ENCODE measurements at places on chromosomes 12 and 14.

- DNase-seq = no peak
These were observed 17.6 kb downstream of the NINJ2 start for GRCh38 chr12:645563-646071.

DNA sequence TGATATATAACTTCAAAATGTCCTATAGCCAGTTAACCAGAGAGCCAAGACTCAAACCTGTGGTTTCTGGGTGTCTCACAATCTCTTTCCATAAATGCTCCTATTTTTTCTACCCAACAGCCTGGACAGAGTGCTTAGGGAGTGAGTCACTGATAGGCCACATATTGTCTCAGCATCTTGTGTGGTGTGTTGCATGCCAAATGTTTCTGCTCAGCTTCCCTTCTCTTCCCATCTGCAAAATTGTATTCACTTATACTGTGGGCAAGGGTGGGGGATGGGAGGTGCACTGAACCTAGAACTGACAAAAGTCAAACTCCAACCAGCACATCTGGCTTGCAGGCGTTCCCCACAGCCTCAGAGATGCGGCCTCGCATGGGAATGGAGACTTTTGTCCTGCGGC, 123.3 kb downstream of the KCNA5 start:
- DNase-seq = no peak

DNA sequence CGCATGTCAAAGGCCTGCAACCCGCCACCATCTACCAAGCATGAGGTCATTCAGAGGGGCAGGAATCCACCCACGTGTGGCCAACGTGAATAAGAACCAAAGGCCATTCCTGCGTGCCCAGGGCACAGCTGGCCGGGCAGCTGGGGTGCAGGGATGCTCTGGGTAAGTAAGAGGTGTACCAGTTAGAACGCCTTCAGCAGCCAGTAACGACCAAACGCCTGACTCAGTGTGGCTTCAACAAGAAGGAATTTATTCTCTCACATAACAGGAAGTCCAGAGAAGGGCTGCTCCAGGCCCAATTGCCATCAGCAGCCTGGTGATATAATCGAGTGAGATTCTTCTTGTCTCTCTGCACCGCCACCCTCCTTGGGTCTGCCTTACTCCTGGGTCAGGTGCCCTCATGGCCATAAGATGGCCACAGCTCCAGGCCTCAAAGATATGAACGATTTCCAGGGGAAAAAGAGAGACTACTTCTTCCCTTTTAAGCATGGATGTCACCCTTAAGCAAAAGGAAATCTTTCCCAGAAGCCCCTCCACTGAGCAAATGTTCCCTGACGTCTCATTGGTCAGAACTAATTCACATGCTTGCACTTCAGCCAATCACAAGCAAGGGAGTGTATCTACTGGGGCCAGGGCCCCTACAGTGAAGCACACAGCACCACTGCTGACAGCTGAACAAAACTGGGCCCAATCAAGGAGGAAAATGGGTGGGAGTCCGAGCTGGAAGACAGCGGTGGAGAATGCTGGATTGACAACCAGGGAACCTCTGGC, 7.3 kb downstream of the TTC7B start:
- DNase-seq = no peak

- no peak for DNase-seq
These were observed 1.3 kb downstream of the PIWIL1 start for GRCh38 chr12:130338794-130339601.

DNA sequence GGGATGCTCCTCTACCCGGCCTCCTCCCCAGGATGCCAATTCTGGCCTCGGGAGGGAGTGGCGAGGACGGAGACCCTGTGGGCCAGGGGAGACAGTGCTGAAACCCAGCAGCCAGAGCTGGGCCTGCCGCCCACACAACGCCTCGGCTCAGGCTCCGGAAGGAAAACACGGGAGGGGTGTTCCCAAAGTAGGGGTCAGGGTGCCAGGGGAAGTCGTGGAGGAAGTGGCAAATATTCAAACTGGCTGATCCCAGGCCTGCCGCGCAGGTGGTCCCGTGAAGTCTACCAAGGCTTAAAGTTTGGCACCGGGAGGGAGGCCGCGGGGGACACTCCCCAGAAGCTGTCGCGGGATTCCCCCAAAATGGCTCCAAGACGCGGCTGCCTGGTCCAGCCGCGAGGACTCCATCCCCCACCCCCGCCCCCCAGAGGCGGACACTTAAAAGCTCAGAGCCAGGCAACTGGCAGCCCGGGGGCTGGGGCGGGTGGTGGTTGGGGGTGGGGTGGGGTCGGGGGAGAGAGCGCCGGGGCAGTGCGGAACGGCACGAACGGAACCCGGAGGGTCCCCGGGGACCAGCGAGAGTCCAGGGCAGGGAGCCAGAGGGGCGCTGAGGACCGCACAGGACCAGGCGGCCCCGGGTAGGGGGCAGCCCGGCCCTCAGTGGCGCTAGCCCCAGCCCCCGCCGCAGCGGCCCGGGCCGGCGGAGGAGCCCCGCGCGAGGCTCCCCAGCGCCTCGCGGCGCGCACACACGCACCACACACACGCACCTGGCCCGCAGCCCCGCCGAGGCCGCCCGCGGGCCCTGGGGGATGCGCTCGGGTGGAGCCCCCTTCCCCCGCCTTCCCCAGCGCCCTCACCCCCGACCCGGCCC, 20.0 kb downstream of the BEGAIN start:
- DNase-seq = no peak

- peak; percentile 77 for DNase-seq
These were observed 9.4 kb upstream of the HVCN1 start for GRCh38 chr12:110698171-110698902.
